ENCODE measurements at places on chromosomes 6 and 20.

GRCh38 chr6:35402856-35403191, 49.3 kb upstream of the FANCE start:
- DNase-seq, result no peak

DNA sequence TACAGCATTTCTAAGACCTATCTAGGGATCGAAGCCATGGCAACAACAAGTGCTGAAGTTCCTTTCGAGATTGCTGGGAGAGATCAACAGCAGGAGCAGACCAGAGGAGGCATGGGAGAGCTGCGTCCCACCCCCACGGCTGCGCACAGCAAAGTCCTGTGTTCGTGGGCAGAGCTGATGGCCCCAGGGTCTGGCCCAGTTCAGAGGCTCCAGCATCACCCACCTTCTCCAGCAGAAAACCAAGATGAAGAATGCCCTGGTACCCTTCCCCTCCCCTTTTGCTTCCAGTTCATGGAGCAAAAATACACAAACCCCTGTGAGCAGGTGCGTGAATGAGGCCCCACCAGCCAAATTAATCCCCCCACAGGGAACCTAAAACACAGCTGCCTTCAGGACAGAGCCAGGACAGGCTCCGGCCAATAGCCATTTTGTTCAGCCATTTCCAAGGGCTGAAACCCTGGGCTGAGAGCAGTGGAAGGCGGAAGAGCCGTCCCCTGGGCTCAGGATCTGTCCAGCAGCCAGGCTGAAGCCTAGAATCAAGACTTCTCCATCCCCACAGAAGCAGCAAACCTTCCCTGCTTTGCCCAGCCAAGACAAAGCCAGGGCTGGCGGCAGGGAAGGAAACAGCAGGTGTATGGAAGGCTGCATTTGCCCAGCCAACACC, 102.8 kb downstream of the PREX1 start:
- DNase-seq, result no peak

GRCh38 chr6:161366301-161366923, 92.6 kb upstream of the AGPAT4 start:
- no peak for DNase-seq

GRCh38 chr6:87183687-87184086, 28.3 kb downstream of the ZNF292 start:
- DNase-seq, result no peak

GRCh38 chr6:22056398-22056797, 240.4 kb downstream of the PRL start:
- no peak for DNase-seq

DNA sequence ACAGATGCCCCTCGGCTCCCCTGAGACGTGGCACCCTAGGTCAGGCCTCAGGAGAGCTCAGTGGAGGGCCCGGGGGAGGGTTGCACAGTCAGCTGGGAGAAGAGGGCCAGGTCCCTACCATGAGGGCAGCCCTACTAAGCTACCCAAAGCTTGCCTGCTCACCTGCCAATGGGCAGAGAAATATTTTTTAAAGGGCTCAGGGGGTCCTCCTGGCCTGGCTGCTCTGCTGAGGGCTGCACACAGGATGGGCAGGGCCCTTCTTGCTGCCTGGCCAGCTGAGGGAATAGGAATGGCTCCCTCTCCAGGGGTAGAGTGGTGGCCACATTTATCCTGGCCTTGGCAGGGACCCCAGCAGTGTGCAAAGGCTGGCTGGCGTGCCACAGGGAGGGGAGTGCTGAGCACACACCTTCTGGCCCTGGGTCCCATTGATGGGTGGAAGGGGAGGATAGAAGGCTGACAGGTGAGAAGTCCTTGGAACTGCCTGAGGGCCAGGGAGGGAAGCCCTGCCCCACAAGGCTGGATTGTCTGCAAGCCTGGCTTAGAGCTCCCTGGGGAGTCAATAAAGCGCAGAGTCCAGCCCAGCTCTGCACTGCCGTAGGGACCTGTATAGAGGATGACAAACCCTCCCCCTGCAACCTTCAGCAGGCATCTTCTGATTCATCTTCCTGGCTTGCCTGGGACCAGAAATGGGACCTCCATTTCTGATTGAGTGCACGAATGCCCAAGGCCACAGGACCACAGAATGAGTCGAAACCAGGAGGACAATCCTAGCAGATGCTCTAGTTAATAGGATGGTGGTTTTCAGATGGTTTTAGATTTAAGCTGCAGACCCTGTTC, 62.1 kb downstream of the NOL4L start:
- DNase-seq, result no peak

GRCh38 chr6:119495230-119495683, 145.7 kb upstream of the MAN1A1 start:
- no peak for DNase-seq

DNA sequence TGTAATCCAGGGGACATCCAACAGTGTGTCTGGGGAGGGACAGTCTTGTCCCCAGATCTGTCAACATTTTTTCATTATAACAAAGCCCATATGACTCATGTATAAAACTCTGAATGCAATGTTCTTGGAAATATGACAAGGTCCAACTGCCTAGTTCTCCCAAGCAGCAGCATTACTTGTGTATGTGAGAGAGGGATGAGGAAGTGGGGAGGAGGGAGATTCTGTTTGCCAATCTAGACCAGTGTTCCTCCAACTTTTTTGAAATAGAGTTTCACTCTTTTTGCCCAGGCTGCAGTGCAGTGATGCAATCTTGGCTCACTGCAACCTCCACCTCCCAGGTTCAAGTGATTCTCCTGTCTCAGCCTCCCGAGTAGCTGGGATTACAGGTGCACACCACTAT, 394.8 kb downstream of the DHX35 start:
- no peak for DNase-seq

GRCh38 chr6:115582386-115582785, 478.3 kb downstream of the FRK start:
- no peak for DNase-seq

GRCh38 chr20:61558726-61559125, 306.7 kb downstream of the CDH4 start:
- no peak for DNase-seq

DNA sequence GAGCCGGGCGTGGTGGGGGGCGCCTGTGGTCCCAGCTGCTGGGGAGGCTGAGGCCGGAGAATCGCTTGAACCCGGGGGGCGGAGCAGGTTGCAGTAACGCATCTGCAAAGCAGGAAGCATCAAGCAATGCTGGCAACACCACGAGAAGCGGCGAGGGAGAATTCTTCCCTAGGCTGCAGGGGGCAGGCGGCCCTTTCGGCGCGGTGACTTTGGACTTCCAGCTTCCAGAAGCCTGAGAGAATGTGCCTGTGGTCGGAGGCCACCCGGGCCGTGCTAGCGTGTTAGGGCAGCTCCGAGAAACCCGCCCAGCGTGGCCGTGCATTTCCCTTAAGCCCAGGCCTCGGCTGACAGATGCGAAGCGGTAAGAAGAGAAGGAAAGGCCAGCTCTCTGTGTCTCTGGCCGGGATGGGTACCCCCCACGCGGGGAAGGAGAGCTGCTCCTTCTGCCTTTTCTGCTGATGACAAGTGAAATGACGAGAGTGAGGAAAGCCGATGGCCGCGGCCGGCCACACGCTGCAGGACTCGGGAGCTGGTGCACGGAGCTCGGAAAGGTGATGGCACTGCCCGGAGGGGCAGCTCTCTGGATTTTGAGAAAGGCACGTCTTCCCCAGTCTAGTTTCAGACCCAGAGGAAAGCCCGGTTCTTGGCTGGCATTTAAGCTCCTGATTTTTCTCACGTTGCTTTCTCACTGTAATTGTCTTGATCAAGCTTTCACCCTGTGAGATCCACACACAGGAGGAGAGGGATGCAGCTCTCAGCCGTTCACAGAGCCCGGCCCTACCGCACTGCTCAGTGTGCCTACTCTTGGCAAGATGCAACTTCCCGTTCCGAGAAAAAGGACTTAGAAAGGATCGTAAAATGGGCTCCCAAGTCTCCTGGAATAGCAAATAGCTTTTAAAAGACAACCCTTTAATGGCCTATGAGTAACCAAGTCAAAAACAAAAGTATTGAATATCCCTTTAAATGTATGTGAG, 68.3 kb upstream of the EXOC2 start:
- DNase-seq, result no peak

DNA sequence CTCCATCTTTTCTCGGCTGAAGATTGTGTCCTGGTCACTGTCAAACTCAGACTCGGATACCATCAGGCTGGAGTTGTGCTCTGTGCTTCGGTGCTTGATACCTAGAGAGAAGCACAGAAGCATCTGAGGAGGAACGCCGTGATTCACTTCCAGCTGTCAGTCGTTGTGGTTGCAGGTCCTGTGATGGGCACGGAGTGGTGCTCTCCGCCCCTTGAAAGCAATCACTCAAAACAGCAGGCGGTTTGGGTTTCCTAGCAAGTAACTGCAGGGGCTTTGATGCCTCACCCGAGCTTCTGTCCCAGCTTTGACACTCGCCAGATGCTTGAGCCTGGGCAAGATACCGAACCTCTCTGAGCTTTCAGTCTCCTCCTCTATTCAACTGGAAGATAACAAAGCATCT, 52.5 kb downstream of the ALDH5A1 start:
- peak; percentile 5 for DNase-seq

- peak; percentile 10 for DNase-seq
These were observed 72.9 kb upstream of the DTNBP1 start for GRCh38 chr6:15735567-15736265.

DNA sequence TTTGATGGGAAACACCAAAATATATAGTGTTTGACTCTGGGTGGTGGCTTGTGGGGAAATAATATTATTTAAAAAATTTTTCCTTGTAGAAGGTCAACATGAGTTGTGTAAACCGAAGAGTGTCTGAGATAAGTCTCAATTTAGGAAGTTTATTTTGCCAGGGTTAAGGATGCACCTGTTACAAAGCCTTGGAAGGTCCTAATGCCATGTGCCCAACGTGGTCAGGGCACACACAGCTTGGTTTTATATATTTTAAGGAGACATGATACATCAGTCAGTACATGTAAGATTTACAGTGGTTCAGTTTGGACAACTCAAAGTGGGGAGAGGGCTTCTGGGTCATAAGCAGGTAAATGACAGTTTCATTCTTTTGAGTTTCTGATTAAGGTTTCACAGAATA, 162.1 kb downstream of the ZFAND3 start:
- no peak for DNase-seq

- DNase-seq, result no peak
These were observed 87.7 kb downstream of the TSHZ2 start for GRCh38 chr20:53059848-53060247.

- DNase-seq, result no peak
These were observed 857.0 kb downstream of the KIF16B start for GRCh38 chr20:15716256-15716655.

DNA sequence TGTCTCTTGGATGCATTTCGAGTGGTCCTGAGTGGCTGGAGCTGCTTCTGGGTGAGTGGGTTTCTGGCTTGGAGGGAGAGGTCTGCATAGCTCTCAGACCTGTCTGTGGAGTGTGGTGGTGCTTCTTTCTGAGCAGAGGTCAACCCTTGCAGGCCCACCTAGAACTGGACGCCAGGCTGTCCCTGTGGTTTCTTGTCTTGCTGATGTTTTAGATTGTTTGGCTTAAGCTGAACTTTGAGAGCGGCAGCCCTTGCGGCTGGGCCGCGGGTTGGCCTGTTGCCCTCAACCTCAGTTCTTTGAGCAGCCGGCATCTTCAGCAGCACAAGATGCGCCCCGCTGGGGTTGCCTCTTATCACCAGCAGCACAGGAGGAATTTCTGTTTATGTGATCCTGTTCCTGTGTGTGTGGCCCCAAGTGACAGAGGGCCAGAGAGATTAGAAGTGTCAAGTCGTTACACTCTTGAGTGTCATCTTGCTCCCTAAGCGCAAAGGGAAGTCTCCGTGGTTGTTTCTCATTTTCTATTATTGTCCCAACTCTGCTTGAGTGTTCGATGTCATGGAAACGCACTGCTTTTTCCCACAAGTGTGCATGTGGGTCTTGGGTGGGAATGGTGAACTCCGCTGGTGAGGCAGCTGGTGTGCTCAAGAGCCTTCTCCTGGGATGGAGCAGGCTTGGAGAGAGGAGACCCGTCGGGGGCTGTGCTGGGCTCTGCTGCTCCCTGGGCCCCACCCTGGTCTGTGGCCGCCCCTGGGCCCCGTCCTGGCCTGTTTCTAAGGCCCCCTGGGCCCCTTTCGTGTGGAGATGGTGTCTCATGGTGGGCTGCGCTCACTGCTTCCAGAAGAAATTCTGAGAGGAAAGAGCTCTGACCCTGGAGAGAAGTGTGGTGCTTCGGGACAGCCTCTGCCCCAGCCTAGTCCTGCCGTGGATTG, 20.1 kb upstream of the SLC22A1 start:
- DNase-seq, result no peak

DNA sequence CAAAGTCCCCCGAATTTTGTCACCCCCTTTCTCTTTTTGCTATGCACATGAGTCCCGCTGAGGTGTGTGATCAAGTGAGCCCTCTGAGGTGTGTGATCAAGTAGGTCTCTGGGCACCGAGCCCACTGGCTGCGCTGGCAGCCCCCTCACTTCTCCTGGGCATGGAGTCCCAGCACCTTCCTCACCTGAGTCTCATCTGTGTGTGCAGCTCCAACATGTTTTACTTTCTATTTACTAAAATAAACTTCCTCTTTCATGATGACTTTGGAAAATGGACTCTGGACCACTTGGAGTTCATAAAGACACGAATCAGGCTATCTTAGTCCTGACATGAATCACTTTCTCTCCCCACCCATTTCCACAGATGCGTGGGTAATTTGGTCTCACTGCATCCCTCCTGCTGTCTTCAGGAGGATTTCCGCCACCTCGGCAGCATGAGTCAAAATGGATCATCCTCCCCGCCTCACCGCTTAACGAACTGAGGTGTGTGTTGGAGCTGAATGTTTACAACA, 39.8 kb downstream of the PRDM1 start:
- DNase-seq, result no peak

- DNase-seq, result no peak
These were observed 50.4 kb upstream of the MPC1 start for GRCh38 chr6:166433096-166433495.

GRCh38 chr20:20463933-20464374, 96.0 kb downstream of the INSM1 start:
- no peak for DNase-seq

DNA sequence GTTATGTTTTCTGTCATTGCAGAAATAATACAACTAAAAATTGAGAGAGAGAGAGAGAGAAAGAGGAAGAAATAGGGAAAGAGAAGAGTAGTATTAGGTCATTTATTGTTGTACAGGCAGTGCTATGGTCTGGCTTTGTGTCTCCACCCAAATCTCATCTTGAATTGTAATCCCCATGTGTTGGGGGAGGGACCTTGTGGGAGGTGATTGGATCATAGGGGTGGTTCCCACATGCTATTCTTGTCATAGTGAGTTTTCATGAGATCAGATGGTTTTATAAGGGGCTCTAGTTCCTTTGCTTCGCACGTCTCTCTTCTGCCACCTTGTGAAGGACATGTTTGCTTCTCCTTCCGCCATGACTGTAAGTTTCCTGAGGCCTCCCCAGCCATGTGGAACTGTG, 677.4 kb upstream of the CHD6 start:
- no peak for DNase-seq

All from stimulated activated CD4-positive, alpha-beta T cell treated with anti-CD3 and anti-CD28 coated beads, TNF-alpha, amount 100 ng/mL, for 48 hours (primary cell).